ENCODE measurements at places on chromosomes 13 and 19. TPM values are rescaled to one million over a fixed set of nuclear protein-coding genes. Genes with fewer than 3 reads are reported as not detected.

DNA sequence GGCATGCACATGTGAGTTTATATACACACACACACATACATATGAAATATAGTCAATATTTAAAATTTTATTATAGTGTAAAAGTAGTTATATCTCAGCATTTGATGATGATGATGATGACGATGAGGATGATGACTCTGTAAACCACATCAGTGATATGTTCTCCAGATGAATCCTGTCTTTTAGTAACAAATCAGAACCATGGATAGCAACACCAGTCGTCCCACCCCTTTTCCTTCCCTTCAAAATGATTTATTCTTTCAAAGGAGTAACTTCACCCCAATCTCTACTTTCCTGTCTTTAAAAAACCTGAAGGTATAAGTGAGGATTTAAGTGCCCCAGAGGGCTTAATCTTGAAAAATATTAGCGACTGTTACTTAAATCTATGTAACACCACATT, 74.1 kb downstream of the DCLK1 start:
- H3K4me3 ChIP-seq: no peak overlapping the region
- H3K36me3 ChIP-seq: no peaks in the 10 kb centered on the region
- H3K27ac ChIP-seq: no peak overlapping the region

GRCh38 chr13:90719461-90719860, 628.0 kb upstream of the MIR17HG start:
- H3K27me3 ChIP-seq: no peaks in the 10 kb centered on the region
- no peak for DNase-seq
- H3K36me3 ChIP-seq: no peaks in the 10 kb centered on the region

- H3K4me3 ChIP-seq: no peak overlapping the region
- no peak for DNase-seq
- no peaks in the 10 kb centered on the region for H3K4me1 ChIP-seq
- H3K27ac ChIP-seq: no peak overlapping the region
- H3K27me3 ChIP-seq: no peaks in the 10 kb centered on the region
Measured at GRCh38 chr13:55538424-55538823, 1602.3 kb upstream of the PRR20A start.

DNA sequence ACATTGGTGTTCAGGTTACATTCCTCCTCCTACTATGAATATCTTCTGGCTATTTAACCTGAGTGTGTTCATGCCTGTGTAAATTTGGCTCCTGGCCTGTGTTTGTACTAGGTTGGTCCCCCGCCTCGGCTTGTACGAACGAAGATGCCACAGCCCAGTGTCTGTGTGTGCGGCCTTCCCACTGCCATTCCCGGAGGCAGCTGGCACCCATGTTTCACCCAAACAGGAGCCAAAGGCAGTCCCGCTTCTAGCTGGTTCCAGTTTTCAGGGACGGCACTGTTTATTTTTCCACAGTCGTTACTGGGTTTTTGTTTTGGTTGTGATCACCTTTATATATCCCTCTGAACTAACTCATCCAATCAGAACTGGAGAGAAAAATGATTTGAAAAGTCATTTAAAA, 102.5 kb upstream of the ZNF536 start:
- no peaks in the 10 kb centered on the region for H3K27me3 ChIP-seq
- no peak overlapping the region for H3K4me3 ChIP-seq
- no peak for DNase-seq
- no peaks in the 10 kb centered on the region for H3K4me1 ChIP-seq

DNA sequence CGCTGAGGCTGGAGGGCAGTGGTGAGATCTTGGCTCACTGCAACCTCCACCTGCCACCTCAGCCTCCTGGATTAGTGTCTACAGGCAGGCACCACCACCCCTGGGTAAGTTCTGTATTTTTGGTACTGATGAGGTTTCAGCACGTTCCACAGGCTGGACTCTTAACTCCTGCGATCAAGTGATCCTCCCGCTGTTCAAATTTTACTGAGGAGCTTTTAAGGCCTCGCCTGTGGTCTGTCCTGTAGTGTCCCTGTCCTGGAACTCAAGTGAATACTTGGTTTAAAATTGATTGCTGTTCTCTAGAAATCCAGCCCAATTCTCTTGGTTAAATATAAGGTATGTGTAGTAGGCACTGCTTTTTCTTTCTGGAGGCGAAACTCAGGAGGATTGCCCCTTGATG, 65.2 kb downstream of the DPRX start:
- H3K27me3 ChIP-seq: no peaks in the 10 kb centered on the region
- DNase-seq: no peak
- no peak overlapping the region for H3K27ac ChIP-seq
- H3K4me3 ChIP-seq: no peak overlapping the region
- H3K36me3 ChIP-seq: no peaks in the 10 kb centered on the region

- peaks cover 11% of the 10 kb centered on the region for H3K4me1 ChIP-seq
- no peaks in the 10 kb centered on the region for H3K36me3 ChIP-seq
- DNase-seq: no peak
- no peaks in the 10 kb centered on the region for H3K27me3 ChIP-seq
Measured at GRCh38 chr19:19371059-19371458, 34.4 kb upstream of the GATAD2A start.

DNA sequence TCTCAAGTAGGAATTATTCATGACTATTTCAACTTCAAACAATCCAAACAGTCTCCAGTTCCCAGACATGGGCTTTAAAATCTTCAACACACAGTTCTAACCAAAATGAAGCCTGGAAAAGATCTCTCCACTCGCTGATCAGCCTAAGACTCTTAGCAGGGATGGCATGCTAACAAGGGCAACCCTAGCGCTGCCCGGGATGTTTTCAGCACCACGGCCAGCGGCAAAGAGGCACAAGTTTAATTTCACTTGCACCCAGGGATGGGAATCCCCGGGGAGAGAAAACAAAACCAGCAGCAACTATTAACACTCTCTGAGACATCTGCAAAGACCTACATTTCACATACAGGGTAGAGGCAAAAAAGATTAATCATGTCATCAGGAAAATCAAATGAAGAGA, 43.0 kb downstream of the CACNA1A start:
- H3K27ac ChIP-seq: no peak overlapping the region
- no peak for DNase-seq
- H3K4me1 ChIP-seq: no peaks in the 10 kb centered on the region
- H3K27me3 ChIP-seq: peaks cover 1% of the 10 kb centered on the region

DNA sequence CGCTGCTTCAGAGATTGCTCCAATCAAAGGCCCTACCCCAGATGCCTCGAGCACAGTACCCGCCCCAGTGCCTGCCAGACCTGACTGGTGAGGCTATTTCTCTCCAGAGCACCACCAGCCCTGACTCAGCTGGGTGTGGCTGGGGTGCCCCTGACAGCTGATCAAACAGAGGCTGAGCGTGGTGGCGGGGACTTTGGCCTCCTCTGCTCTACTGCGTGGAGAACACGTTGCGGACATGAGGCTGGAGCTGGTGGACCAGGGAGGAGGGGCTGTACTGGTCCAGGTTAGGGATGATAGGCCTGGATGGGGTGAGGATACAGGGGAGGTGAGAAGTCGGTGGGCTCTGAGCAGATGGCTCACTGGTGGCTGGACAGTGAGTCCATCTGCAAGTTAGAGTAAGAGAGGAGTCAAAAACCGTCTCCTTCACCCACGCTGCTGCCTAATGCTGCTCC, 3.5 kb upstream of the DOCK6 start:
- peak overlapping the region; percentile 64 for H3K27ac ChIP-seq
- H3K36me3 ChIP-seq: no peaks in the 10 kb centered on the region
- DNase-seq: no peak
- H3K4me1 ChIP-seq: peaks cover 44% of the 10 kb centered on the region

DNA sequence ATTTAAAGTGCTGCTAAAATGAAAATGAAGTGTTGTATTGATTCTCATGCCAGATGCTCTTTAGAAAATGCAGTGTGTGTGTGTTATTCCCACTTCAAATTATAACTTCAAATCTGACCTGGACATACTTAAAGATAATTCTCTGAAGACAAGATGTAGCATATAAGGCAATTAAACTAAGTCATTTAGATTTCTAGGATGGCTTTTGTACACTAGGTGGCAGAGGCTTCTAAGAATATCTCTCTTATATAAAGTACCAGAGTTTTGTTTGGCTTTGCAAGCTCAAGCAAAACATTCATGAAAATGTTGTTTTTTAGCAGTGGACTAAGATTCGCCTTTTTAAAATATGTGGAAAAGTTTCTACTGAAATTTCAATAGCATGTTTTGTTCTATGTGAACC, 407.2 kb downstream of the GPC5 start:
- no peak overlapping the region for H3K4me3 ChIP-seq
- no peak overlapping the region for H3K27ac ChIP-seq
- no peaks in the 10 kb centered on the region for H3K36me3 ChIP-seq
- peak; percentile 1 for DNase-seq
- no peaks in the 10 kb centered on the region for H3K4me1 ChIP-seq
- H3K27me3 ChIP-seq: no peaks in the 10 kb centered on the region

GRCh38 chr19:53157626-53158025, 1.2 kb downstream of the ZNF347 start:
- no peak overlapping the region for H3K27ac ChIP-seq
- no peaks in the 10 kb centered on the region for H3K27me3 ChIP-seq
- H3K4me1 ChIP-seq: peaks cover 8% of the 10 kb centered on the region
- DNase-seq: no peak
- H3K4me3 ChIP-seq: no peak overlapping the region

DNA sequence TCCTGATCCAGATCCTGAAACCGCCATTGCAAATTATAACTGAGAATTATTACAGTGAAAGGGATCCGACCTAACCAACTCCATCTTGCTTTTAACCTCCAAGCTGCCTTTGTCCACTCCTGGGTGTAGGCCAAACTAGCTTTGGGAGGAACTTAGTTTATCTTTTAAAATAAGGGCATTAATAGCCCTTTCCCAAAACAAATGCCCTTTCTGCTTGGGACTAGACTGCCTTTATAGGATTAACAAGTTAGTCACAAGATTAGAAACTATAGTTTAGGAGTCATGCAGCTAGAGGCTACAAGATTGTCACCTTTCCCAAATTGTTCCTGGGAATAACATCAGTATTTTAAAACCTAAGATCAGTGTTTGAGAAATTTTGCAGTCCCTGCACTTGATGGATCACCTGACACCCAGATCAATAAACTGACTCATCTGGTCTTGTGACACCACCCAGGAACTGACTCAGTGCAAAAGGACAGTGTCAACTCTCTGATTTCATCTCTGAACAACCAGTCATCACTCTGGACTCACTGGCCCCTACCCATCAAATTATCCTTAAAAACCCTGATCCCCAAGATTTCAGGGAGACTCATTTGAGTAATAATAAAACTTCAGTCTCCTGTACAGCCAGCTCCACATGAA, 4.1 kb upstream of the ZNF841 start:
- H3K4me3 ChIP-seq: no peak overlapping the region
- H3K4me1 ChIP-seq: peaks cover under 1% of the 10 kb centered on the region
- no peak overlapping the region for H3K27ac ChIP-seq

DNA sequence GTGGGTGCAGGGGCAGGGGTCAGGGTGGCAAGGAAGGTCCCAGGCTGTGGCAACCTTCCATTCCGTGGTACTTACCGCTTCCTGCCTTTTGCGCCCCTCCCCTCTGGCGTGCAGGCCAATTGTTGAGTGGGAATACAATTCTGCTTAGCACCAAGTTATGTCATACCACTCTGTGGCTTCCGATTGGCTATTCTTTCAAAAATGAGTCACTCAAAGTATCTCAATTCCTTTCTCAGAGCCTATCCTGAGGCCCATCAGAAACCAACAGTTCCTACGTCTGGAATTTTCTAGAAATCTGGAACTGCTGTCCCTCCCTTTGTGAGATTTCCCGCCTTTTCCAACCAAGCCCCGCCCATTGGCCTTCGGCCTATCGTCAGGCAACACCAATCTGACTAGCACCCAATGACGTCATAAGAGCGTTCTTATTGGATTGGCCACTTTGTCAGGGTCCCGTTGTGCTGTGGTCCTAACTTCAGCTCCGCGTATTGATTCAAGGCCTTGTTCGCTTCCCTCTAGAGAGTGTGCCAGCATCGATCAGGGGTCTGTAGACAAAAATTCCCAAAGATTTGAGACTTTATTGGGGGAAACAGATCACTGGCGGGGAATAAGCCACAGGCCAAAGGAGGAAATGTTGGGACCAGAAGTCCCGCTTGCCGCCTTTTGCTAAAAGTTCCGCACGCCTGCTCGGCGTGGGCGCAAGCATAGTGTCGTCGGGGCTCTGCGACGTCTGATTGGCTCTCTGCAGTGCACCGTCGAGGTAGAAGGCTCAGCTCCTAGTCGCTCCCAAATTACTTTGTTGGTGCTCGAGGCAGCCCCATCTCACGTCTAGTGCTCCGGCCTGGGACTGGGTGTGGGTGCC, 11.7 kb downstream of the NTN5 start:
- H3K36me3 ChIP-seq: no peaks in the 10 kb centered on the region
- H3K27me3 ChIP-seq: peaks cover 2% of the 10 kb centered on the region
- peak overlapping the region; percentile 19 for H3K27ac ChIP-seq
- H3K4me1 ChIP-seq: peaks cover 2% of the 10 kb centered on the region
- no peak overlapping the region for H3K4me3 ChIP-seq
- DNase-seq: peak; percentile 96

DNA sequence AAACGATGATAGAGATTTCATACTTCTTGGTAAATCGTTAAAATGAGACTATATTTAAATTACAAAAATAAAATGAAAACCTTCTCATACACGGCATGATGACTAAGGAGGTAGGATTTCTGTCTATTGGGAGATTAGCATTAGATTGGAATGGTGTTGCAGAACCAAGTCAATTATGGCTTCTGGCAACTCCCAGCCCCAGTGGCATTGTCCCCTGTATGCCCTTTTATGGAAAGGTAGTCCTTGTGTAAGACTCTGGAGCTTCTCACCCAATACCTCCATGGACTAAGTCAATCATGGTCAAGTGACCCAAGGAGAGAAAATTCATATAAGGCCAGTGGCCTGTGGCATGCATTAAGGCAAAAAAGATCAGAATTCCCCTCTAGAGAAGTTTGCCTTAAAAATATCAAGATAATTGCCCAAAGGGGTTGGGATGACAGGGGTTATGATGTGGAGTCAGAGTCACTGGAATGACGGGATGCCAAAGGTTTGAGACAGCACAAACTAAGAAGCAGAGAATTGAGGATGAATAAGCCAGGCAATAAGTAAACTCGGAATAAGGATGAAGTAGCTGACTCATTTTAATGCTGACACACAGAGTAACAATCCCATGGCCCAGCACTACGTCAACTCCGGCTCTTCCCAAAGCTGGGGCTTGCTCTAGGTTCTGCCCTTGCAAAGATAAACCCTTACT, 57.8 kb upstream of the POSTN start:
- no peak overlapping the region for H3K4me3 ChIP-seq
- peaks cover 23% of the 10 kb centered on the region for H3K4me1 ChIP-seq
- H3K27me3 ChIP-seq: no peaks in the 10 kb centered on the region
- H3K36me3 ChIP-seq: no peaks in the 10 kb centered on the region
- peak; percentile 86 for DNase-seq
- H3K27ac ChIP-seq: peak overlapping the region; percentile 99

Gene PDX1
- not detected for total RNA-seq

Gene ZNF432
- 8.9 TPM for total RNA-seq

Gene ATP8B3
- total RNA-seq: 5.1 TPM

Gene MCF2L
- total RNA-seq: 0.58 TPM
